ENCODE measurements at places on chromosomes 3 and 15.

- no peak for DNase-seq
Observed at GRCh38 chr15:45376967-45377608, 1.3 kb downstream of the GATM start.

GRCh38 chr3:68256635-68257223, 602.3 kb upstream of the SUCLG2 start:
- no peak for DNase-seq

- no peak for DNase-seq
Observed at GRCh38 chr15:60745469-60746061, 266.6 kb upstream of the ICE2 start.

- DNase-seq = no peak
Observed at GRCh38 chr15:96351761-96352603, 21.5 kb downstream of the NR2F2 start.

DNA sequence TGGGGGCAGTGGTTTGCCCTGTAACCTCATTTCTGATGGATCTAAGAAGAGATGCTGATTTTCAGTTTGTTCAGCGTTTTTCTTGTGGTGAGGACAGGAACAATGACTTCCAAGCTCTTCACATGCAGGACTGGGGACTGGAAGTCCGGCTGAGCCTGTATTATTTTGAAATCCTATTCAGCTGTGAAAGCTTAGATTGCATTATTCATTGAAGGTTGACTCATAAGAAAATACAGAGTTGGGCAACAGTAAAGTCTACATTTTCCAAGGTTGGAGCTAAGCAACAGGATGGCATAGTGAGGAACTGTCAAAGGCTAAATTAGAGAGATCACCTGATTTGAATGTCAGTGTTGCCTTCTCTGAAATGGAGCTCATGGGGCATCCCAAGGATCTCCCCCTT, 230.9 kb upstream of the FEZF2 start:
- no peak for DNase-seq

GRCh38 chr3:117404730-117405129, 695.2 kb downstream of the TUSC7 start:
- DNase-seq = no peak

GRCh38 chr15:33008284-33008995, 186.1 kb downstream of the FMN1 start:
- no peak for DNase-seq

GRCh38 chr15:57334257-57334656, 42.0 kb upstream of the CGNL1 start:
- no peak for DNase-seq

DNA sequence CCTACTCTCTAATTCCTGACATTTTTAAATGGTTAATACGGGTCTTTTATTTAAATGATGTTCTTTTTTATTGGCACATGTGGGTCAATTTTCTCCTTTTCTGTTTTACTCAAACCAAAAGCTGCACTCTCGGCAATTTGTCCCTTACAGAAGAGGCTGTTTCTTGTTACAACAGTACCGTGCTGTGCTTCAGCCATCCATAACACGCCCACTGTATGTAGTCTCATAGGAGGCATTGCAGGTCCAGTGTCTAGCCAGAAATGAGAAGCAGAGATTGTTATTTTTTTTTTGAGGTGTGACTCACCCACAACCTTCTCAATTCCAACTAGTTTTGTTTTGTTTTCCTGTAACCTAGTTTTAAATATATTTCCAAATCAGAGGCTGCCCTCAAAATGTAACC, 164.6 kb downstream of the GMNC start:
- no peak for DNase-seq

DNA sequence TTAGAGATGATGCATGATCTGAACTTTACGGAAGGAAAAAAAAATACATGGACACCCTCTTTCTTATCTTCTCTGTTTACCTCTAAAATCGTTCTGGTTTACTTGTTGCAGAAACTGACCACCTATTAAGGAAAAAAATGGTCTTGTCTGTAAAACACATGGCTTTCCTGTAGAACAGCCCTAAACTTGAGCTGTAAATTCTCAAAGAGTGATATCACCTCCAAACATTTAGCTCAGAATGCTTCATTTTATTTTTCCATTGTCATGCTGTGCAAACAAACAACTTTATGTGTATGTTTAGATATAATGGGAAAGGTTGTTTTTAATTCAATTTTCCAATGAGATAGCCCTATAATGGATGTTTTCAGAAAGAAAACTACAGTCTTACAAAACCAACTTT, 237.4 kb upstream of the NR2F2 start:
- no peak for DNase-seq

DNA sequence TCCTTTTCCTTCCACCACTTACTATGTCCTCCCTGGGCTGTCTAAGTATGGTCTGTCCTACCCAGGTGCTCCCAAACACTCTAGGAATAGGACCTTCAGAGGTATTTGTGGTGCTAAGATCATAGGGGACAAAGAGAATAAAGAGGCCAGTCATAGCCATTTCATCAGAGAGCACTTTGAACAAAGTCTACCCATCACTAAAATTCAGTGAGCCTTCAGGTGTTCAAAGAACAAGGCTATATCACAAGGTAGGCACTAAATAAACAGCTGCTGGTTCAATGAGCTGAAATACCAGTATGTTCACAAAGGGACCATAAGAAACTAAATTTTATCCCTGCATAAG, 38.8 kb downstream of the NBEAL2 start:
- no peak for DNase-seq

DNA sequence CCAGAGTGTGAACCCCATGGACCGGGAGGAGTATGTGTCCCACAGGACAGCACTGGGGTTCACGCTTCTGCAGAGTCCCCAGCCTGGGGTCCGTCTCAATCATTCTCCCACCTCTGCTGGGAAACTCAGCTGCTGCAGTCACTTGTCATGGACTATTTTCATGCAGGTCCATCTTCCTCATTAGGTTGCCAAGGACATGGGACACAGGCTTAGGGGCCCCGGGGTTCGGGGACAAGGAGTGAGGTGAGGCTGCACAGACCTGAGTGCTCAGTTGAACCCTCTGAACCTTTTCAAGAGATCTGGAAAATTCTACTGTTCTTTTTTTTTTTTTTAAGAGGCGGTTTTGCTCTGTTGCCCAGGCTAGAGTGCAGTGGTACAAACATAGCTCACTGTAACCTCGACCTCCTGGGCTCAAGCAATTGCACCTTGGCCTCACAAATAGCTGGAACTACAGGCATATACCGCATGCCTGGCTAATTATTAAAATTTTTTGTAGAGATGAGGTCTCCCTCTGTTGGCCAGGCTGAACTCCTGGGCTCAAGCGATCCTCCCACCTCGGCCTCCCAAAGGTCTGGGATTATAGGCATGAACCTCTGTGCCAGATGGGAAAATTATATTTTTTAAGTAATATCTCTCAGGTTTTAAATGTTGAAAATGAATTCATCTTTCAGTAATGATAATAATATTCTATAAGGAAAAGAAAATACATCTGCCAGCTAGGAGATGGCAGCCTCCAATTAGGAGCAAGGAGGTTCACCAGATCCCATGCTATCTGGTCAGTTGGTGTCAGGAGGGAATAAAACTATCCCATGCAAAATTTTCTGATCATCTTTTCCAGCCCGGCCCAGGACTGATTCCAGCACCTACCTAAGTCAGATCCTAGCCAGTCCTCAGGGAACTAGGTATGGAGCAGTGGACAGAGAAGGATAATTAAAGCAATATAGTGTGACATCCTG, 45.2 kb downstream of the RPN1 start:
- DNase-seq = no peak

- DNase-seq = no peak
Observed at GRCh38 chr3:191774485-191774884, 313.5 kb downstream of the PYDC2 start.

GRCh38 chr3:32544894-32545293, 25.8 kb downstream of the DYNC1LI1 start:
- DNase-seq = no peak

- DNase-seq = no peak
Observed at GRCh38 chr3:12235691-12236090, 53.2 kb upstream of the PPARG start.

GRCh38 chr15:71279757-71280141, 164.5 kb downstream of the THSD4 start:
- no peak for DNase-seq

DNA sequence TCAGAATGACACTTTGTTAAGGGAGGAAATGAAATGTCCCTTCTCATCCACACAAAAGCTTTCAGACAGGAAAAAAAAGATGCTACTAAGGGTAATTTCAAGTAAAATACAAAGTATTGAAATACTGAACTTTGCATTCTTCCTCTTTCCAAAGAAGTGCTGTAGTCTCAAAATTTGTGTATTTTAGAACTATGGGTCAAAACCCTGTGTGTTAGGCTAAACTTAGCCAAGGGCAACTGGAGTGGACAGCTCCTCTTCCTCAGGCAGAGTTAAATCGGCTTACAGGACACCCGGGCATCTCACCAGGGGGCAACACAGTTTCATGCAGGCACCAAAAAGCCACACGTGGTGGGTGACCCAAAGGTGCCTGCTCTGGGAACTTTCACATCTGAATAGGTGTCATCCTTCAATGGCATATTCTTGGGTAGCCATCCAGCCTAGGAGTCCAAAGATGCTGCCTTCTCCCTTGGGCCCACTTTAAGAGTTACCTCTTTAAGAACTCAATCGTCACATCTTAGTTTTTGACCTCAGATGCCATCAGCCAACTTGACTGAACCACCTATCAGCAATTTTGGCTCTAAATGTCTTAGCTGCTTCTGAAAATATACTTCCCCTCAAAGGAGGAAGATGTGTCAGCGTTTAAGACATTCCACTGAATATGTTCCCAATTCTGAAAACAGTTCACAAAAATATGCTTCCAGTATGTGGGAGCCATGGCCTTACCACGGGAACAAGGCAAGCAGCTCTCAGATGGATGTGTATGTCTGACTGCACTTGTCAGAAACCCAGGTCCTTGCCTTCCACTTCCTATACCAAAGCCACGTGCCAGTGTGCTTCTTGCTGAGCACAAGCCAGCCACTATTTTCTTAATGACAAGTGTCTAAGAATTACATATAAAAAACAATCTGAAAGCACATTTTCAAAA, 32.2 kb upstream of the MUC13 start:
- DNase-seq = no peak

GRCh38 chr3:85838921-85839320, 880.1 kb downstream of the CADM2 start:
- no peak for DNase-seq

DNA sequence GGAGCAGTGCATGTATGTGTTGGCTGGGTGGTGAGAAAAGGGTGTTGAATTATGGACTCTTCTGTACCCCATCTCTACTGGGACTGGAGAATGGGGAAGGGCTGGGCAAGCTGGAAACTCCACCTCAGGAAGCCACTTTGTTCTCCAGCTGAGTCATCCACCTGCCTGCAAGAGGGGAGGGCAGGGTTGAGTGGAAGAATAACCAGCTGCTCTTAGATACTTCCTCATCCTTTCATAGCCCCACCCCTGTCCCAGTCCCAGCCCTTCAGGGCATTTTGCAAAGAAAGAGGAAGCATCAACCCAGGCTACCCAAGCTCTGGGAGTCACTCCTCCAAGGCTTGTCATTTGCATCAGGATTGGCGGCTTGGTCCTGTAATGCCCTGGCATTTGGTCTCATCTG, 33.1 kb downstream of the RAB11A start:
- DNase-seq = no peak

- no peak for DNase-seq
Observed at GRCh38 chr3:93906245-93906644, 67.5 kb downstream of the PROS1 start.

GRCh38 chr3:131494706-131495105, 8.1 kb downstream of the MRPL3 start:
- DNase-seq = no peak

DNA sequence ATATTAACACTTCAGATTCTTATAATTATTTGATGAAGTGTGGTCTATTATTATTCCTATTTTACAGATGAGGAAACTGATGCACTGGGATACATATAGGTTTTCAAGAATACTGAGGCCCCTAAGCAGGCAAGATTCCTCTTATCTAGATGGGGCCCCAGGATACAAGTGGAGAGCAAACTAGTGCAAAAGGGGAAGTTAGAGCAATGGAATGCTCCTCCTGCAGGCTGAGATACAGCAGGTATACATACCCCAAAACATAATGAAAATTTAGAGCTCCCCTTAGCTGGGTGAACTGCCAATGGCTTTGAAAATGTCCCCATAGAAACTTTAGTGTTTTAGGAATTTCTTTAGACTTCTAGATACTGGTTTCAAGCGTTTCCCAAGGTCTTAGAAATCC, 247.1 kb downstream of the CHST2 start:
- DNase-seq = no peak

DNA sequence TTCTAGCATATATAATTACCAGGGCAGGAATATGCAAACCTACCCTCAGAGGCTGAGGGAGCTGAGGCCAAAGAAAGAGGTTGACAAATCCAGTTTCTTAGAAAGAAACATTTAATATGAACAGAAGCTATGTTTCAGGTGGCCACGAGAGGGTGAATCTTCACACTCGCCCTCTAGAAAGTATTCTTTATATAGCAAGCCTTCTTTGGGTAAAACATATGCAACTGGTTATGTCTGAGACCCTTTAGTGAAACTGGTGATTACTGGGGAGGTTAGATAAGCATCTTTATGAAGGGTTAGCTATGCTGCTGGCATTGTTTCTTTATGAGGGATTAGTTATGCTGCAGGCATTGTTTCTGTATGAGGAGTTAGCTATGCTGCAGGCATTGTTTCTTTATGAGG, 50.7 kb upstream of the GOLGA6L2 start:
- DNase-seq = no peak

DNA sequence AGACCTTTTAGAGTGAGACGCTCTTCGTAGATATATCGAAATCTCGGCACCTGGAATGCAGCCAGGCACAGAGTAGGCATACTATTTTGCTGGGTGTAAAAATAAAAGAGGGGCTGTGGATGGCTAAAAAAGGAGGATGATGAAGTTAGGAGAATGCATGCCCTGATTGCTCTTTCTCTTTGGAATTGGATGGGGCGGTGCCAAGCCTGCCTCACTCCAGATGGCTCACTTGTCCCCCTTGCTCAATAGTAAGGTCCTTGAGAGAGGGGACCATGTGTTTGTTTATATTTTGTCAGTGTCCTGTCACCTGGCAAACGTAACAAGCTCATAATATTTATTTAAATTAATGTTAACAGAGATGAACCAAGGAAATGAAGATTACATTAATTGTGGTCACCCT, 33.0 kb downstream of the SNRK start:
- DNase-seq = no peak

GRCh38 chr3:55907616-55908015, 420.5 kb upstream of the WNT5A start:
- DNase-seq = no peak

GRCh38 chr3:51928438-51928837, 13.3 kb downstream of the RRP9 start:
- DNase-seq = no peak

- no peak for DNase-seq
Observed at GRCh38 chr3:77407441-77407840, 367.5 kb downstream of the ROBO2 start.

Measured in NCI-H1694 (cell line).